NCI-H1930 (cell line): ENCODE measurements at places on chromosomes 7 and 10.

GRCh38 chr7:31476941-31477677 lies 36.8 kb upstream of the ITPRID1 start:
- DNase-seq, result no peak

- no peak for DNase-seq
Measured at GRCh38 chr10:8531116-8531515, 476.6 kb downstream of the GATA3 start.

DNA sequence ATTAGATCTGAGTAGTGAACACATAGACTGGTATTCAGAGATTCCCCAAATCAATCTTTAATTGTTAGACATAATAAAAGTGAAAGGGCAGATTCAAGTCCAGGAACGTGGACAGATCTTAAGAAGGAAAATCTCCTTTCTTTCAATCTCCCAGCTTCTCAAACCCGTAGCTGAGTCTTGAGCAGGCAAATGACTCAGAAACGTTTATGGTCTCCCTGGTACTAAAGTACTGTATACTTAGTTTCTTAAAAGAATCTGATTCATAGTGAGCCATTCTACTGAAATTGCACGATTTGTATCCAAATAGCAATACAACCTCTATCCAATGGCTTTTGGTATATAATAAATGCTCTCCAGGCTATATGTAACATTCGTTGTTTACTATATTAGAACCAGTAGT lies 140.4 kb upstream of the RHEB start:
- no peak for DNase-seq

GRCh38 chr7:80318081-80318480 lies 183.4 kb downstream of the GNAI1 start:
- no peak for DNase-seq

DNA sequence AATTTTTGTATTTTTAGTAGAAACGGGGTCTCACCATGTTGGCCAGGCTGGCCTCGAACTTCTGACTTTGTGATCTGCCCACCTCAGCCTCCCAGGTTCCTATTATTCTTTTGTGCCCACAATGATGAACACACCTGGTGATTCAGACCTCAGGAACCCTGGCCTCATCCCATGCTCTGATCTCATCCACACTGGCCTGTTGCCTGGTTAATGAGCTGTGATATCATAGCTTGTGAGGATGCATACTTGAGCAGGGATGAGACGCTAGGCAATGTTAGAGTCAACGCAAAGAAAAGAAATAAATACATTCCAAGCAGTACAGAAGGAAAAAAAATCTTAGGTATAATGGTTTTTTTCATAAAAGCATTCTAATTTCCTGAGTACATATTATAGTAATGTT lies 82.4 kb upstream of the RNF32 start:
- no peak for DNase-seq

GRCh38 chr10:17227367-17228090 lies 512 bp upstream of the VIM start:
- DNase-seq, result no peak

DNA sequence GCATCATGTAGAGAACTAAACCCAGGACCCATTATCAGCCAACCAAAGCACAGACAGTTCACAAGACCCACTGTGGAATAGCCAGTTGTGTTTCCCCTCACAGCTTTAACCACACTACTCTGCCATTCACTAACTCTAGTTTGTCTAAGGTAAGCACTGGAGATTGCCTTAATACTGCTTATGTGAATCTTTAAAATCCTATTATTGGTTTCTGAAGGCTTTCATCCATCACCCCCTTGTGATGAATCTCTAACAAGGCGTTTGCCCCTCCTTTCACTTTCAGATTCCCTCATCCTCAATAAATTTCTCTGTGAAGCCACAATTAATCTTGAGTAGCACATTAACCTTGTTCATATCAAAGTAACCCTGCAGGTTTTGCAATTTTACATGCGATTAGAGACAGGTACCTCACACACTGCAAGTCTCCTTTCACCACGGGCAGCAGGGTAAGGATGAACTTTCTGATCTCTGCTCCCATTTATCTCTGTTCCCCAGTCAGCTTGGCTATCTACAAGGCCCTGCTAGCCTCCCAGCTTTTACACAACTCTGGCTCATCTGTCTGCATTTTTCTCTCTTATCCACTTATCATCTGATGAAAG lies 785.6 kb downstream of the REEP3 start:
- DNase-seq, result no peak

GRCh38 chr7:7014827-7015595 lies 167.3 kb upstream of the C1GALT1 start:
- no peak for DNase-seq
